Stimulated activated CD4-positive, alpha-beta T cell treated with anti-CD3 and anti-CD28 coated beads, Interleukin-1b, Interleukin-23, amount 100 ng/mL, for 48 hours (primary cell): ENCODE measurements at places on chromosomes 12 and 14.
A peak's percentile ranks its signal among the peaks of the same experiment; 100 is the strongest.

GRCh38 chr14:57928732-57929131 is 62.8 kb upstream of the SLC35F4 start:
- no peak for DNase-seq

GRCh38 chr12:53190108-53190729 is 9.5 kb upstream of the CSAD start:
- peak; percentile 56 for DNase-seq

GRCh38 chr12:48882315-48882687 is 16.6 kb upstream of the RND1 start:
- no peak for DNase-seq

- DNase-seq, result no peak
These were observed 48.2 kb downstream of the CALM1 start for GRCh38 chr14:90445011-90445410.

DNA sequence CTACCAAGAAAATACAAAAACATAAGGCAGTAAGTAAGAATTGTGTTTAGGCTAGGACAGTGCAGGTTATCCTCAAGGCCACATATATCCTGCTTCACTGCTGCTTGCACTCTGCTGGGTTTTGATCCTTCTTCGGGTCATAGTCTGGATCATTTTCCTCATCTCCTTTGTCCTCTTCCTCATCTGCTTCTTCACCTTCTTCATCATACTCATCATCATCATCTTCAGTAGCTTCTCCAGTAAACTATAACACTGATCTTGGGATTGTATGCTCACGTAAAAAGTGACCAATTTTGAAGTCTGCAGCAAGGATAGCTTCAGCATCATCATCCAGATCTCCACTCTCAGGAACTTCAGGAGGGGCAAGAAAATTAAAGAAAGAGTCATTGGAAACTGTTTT is 29.4 kb downstream of the YARS2 start:
- DNase-seq, result no peak

- no peak for DNase-seq
These were observed 3.2 kb upstream of the C12orf42 start for GRCh38 chr12:103498990-103499389.

- no peak for DNase-seq
These were observed 212.7 kb downstream of the ERC1 start for GRCh38 chr12:1203735-1204019.

- DNase-seq, result no peak
These were observed 52.1 kb downstream of the NIN start for GRCh38 chr14:50778721-50779483.

GRCh38 chr12:51424094-51424661 is 453 bp upstream of the SLC4A8 start:
- DNase-seq, result no peak

GRCh38 chr14:44317441-44317746 is 189.7 kb downstream of the FSCB start:
- DNase-seq, result no peak

- DNase-seq, result no peak
These were observed 29.1 kb downstream of the DPF3 start for GRCh38 chr14:72864712-72865365.

GRCh38 chr12:122929812-122930211 is 33.9 kb upstream of the VPS37B start:
- DNase-seq, result no peak

DNA sequence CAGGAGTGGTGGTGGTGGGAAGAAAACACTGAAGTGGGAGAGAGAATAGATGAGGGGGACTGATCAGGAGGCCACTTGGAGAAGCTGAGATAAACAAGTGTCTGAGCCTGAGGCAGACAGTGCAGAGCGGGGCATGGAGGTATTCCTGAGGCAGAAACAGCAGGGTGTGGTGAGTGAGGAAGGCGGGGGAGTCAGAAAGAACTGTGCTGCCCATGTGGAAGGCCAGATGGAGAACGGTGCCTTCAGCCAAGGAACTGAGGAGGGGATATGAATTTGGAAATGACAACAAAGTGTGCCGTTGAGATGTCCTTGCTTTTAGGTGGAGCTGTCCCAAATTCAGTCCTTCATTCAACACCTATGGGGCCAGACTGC is 13.7 kb downstream of the APPL2 start:
- DNase-seq, result no peak

- no peak for DNase-seq
These were observed 16.0 kb downstream of the XRCC3 start for GRCh38 chr14:103699261-103699661.

DNA sequence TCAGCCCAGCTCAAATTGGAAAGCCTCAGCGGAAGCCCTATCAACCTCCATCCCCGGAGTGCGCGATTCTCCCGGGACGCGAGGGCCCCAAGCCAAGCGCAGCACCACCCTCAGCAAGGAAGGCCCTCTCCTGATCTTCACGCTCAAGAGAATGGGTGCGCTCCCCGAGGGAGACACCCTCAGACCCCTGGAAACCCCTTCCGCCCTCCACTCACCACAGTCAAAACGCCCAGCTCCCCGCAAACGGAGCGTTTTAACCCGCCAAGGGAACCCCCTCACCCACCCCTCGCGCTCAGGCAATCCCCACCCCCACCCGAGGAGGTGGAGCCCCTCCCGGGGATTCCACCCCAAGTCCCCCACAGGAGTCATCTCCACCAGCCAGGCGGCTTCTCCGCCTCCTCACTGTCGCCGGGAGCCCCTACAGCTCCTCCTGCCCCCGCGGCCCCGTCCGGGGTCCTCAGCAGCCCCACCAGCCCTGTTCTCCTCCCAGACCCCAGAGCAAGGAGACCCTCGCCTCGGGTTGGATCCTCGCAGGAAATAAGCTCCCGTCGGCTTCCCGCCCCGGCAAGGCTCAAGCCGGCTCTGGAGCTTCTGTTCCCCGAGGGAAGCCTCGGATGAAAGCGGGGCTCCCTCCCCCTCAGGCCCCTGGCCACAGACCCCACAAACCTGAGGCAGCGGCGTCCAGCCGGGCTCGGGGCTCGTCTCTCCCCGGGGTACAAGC is 507 bp downstream of the BAZ2A start:
- DNase-seq, result peak; percentile 49

DNA sequence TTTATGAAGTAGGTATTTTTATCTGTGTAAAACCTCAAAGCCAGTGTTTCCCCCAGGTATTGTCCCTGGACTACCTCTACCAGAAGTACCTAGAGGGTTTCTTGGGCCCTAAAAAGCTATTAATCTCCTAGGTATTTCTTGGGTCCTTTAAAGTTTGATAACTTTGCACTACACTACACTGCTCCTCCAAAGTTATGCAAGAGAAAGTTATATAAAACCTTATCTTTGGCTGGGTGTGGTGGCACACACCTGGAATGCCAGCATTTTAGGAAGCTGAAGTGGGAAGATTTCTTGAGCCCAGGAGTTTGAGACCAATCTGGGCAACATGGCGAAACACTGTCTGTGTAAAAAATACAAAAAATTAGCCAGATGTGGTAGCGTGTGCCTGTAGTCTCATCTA is 34.9 kb downstream of the PTPN21 start:
- no peak for DNase-seq

DNA sequence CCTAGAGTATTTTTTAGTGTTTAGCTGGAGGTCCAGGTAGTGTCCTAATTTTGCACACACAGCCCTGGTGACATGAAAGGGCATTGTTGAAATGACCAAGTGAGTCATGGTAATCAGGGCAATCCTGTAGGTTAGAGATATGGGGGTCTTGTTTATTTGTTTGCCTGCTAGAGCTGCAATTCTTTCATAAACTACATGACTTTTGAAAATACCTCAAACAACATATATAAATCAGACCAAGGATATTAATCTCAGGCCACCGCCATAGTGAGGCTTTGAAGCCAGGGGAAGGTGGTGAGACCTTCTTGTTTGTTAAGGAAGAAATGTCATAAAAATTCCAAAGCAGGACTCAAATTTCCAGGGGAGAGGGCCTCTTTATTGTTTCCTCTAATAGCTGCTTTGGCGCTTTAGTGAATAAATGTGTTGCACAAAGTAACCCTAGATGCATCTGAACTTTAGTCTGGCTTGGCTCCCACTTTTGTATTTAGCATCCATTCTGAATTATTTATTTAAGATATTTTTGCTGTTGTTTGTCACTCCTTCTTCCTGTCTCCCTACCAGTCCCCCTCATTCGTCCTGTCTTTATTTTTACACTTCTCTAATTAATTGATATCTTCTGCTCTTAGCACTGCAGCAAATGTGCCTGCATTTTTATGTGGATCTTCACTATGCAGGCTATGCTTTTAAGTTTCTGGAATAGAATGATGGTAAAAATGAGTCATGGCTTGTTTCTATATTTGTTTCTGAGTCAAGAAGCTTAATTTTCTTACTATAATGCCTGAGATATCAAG is 430.3 kb downstream of the RAD51B start:
- no peak for DNase-seq

- no peak for DNase-seq
These were observed 1.8 kb upstream of the GLIPR1L2 start for GRCh38 chr12:75389061-75389460.

DNA sequence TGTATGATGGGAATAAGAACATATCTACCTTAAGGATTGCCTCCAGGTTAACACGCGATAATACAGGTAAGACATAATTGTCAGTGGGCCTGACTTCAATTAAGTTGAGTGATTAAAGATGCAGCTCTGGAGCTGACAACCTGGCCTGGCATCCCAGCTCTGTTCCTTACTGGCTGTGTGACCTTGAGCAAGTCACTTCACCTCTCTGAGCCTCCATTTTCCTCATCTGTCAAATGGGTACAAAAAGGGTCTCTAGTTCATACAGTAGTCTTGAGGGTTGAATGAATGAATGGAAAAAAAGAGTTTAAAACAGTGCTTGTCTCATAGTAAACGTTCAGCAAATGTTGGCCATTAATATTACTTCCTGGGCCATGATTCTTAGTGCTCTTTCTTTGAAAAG is 213.9 kb downstream of the PHETA1 start:
- DNase-seq, result no peak

GRCh38 chr14:77570706-77571268 is 45.6 kb downstream of the SPTLC2 start:
- no peak for DNase-seq

DNA sequence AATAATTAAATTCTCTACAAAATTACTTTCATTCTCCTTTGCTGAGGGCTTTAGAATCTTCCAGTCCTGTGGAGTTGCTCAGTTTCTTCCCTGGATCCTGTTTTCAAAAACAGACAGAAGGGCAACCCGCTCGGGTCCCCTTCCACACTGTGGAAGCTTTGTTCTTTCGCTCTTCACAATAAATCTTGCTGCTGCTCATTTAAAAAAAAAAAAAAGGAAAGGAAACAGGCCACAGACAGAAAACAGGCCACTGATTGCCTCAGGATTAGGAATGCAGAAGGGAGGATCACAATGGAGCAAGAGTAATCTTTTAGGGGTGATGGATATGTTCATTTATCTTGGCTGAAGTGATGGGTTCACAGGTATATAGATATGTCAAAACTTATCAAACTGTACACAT is 29.5 kb upstream of the HIGD1C start:
- no peak for DNase-seq

DNA sequence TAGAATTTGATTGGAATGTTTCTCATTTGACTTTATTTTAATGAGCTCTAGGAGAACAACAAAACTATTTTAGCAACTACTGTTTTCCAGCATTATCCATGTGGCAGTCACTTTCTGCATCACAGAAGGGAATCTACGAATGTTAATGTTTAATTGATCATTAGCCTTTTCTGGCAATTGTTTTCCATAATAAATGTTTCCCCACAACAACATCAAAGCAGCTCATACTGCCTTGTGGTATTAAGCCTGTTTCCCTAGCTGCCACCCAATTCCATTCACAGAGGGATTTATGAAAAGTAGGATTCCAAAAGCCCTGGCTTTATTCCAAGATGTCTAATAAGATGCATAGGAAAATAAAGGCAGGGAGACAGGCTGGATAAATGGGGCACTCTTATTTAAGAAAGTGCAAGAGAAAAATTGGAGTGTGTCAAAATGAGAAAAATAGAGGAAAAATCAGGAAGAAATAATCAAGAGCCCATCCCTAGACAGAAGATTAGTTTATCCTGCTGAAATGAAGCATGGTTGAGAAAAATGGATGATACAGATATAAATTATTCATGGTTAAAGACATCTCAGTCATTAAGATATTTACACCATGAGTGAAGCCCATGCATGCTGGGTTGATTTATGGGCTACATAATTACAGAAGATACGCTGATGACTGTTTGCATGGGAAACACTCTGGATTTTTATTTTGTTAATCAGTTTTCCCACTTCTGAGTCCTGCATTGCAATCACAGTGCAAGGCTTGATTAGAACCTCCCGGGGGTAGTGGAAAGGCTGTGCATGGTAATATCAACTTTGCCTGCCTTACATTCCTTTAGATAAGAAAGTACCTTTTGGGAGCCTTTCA is 180.3 kb downstream of the HELB start:
- no peak for DNase-seq

- DNase-seq, result no peak
These were observed 51.9 kb downstream of the ZFP36L1 start for GRCh38 chr14:68740788-68741476.

DNA sequence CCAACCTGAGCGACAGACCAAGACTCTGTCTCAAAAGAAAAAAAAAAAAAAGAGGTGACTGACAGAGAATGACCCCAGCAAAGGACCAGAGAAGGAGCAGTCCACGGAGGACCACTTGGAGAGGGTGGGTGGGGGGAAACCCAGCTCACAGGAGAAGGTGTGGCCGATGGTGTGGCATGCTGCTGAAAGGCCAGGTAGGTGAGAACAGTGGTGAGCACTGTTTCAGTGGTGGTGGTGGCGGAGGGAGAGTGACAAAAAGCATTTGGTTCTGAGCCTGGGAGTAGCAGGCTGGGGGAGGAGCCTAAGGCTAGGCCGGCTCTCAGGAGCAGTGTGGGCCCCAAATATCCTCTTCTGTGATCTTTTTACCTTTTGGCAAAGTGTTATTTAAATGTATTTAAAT is 63.8 kb downstream of the IRF2BPL start:
- peak; percentile 58 for DNase-seq

- DNase-seq, result no peak
These were observed 63.2 kb downstream of the DIO3 start for GRCh38 chr14:101624536-101624935.
